Skeletal muscle cell (primary cell): ENCODE measurements at places on chromosomes 5 and 9.

DNA sequence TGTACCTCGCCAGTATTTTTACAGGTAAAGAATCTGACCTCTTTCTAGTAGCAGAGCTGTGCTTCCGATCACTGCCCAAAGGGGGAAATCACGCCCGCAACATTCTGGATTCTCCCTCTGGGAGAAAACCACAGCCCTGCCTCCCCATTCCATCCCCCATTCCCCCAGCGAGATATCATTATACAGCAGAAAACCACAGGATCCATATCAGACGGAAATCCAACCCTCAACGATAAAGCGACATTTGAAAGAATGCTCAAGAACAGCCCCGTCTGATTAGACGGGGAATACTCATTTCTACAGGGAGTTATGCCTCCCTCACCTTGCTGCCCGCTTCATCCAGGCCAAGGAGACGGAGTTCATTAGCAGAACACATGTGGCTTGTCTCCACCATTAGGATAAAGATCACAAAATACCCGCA, 172.8 kb downstream of the COL23A1 start:
- no peak for DNase-seq

DNA sequence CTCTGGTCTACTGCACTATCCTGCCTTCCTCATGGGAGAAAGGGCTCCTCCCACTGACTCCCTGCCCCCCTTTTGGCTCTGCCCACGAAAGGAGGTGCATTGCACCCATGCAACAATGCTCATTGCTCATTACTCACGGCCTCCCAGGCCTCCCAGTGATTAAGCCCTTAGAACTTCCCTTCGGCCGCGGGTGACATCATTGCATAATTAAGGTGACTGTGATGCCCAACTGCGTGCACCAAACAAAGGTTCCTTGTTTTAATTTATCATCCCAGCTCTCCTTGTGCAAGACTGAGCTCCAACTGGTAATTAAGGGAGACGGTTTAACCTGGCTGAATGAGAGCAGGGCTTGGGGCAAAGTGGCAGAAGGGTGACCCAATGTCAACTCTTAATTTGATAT, 180.4 kb downstream of the GAS1 start:
- DNase-seq = peak; percentile 33

DNA sequence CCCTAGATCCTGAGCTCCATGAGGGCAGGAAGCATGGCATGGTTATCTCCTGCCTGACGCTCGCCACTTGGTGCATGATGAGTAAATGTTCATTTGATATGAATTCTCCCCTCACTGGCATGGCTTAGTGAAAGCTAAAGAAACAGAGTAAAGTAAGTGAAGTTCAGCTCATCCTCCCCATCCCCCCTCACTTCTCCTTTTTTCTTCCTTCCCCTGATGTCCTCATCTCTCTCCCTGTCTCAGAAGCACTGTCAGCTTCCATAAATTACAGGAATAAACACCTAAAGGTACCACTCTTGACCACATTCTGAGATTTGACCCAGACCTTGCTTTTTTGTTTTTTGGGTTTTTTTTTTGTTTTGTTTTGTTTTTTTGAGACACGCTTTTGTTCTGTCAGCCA, 73.3 kb downstream of the SNX18 start:
- DNase-seq = no peak

- no peak for DNase-seq
Measured at GRCh38 chr5:124866355-124867136, 120.1 kb upstream of the ZNF608 start.

DNA sequence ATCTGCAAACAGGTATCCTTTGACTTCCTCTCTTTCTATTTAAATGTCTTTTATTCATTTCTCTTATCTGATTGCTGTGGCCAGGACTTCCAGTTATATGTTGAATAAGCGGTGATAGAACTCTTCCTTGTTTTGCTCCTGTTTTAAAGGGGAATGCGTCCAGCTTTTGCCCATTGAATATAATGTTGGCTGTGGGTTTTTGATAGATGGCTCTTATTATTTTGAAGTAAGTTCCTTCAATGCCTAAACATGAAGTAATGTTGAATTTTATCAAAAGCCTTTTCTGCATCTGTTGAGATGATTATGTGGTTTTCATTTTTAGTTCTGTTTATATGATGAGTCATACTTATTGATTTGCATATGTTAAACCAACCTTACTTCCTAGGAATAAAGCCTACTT, 300.5 kb upstream of the CTNND2 start:
- no peak for DNase-seq

DNA sequence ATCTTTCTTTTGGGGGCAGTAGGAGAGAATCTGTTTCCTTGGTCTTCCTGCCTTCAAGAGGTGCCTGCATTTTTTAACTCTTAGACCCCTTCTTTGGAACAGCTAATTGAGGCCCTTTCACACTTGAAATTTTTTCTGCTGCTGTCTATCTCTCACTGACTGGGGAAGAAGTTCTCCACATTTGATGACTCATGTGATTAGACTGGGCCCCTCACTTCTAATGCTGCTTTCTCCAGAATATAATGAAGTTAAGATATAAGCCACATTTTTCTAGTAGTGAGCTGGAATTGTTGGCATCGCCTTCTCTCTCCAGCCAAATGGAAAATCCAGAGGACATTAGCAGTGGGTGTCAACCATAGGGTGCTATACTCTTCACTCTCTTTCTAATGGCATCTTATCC, 12.4 kb downstream of the ZNF474 start:
- no peak for DNase-seq

GRCh38 chr5:76292620-76293322, 110.3 kb upstream of the IQGAP2 start:
- DNase-seq = no peak

DNA sequence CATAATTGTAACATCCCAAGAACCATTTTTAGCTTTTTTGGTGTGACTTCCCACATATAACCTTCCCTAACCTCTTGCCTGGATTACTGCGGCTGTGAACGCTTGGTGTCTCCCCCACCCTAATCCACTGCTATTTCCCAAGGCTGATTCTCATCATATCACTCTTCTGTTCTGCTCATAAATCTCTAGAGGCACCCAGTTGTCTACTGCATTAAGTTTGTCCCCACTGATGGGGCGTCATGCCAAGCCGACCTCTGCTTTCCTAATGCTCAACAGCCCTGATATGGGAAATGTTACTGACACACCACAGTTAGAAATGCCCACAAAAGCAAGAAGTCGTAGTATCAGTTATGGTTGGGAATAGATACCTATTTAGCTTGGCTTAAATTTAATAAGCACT, 24.4 kb downstream of the NPR3 start:
- no peak for DNase-seq

- DNase-seq = peak; percentile 65
Measured at GRCh38 chr9:16794871-16795639, 75.4 kb downstream of the BNC2 start.

DNA sequence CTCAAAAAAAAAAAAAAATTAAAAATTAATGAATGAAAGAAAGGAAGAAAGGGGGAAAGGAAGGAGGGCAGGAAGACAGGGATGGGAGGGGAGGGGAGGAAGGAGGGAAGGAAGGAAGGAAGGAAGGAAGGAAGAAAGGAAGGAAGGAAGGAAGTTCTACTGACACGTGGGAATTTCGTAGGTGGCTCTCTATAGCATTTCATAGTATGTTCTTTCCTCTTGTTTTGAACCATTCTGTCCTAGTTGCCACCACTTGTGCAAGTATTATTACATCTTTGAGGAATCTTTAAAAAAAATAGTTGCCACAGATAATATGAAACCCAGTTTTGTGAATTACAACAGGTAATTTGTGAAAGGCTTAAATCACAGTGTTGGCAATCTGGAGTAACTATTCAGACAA, 253.8 kb downstream of the BNC2 start:
- DNase-seq = no peak

DNA sequence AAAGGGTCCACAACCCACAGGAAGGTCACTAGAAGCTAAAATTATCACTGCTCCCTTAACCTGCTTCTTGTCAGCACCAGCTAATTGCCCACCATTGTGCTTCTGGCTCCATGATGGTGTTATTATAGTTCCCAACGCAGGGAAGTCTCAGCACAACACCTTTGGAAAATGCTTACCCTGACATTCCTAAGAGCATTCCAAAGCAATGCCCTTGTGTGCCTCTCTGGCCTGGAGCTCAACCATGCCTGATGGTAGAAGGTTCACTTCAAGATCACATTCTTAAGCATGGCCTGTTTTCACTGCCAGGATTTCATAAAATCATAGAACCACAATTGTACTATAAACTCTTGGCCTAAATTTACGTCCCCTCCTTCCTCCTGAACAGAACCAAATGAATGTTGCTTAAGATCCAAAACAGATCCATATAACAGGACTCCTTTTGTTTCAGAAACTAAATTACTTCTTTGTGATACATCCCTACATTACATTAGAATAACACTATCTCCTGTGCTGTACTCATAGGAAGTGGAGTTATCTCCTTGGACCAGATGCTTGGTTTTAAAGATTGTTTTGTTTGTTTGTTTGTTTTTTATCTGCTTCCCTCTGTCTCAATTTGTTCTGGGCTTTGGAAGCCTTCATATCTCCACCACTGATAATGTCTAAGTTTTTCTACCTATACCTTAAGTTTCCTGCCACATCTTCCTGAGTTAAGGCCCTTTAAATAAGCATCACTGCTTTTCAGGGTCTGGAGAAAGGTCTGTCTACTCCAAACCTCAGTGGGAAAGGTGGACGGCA, 32.1 kb downstream of the ARL15 start:
- no peak for DNase-seq

GRCh38 chr9:123216251-123216797, 52.1 kb downstream of the STRBP start:
- DNase-seq = no peak

DNA sequence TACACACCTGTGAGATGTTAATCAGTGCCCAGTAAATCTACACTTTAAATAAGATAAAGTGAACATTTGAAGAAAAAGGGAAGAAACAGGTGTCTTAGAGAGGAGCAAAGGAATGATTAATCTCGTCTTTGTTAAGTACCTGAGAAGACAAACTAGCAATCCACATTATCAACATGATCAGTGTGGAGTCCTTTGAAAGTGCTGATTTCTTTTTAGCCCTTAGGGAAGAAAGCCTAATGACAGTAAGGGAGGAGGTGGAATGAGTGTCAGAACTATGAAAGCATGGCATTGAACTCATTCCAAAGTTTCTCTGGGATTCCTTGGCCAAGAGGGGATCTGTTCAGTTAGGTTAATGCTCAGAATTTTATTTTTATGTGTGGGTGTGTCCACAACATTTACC, 1109.0 kb upstream of the ACO1 start:
- DNase-seq = no peak

GRCh38 chr5:137265457-137265856, 233.7 kb downstream of the SPOCK1 start:
- no peak for DNase-seq

GRCh38 chr9:122510502-122510901, at the start of gene OR1J2:
TSS of gene OR1J2 (plus strand) at chr9:122510802. CDS start at chr9:122510802, 0 bp downstream.
- no peak for DNase-seq

DNA sequence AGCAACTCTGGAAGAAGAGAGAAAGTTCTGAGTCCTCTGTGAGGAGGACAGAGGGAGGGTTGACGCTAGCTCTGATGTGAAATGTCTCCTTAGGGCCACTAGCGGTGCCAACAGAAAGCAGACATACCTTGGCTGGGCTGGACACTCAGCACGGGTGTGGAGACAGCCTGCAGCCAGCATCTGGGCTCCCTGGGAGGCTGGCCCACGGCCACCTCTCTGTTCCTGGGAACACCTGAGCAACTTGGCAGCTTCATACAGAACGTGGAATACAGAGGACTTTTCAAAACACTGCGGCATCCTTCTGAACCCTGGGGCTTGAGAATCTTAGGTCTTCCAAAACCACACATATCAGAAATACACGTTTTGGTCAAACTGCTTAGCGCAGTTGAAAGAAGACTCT, 269.1 kb downstream of the FSTL4 start:
- DNase-seq = no peak

DNA sequence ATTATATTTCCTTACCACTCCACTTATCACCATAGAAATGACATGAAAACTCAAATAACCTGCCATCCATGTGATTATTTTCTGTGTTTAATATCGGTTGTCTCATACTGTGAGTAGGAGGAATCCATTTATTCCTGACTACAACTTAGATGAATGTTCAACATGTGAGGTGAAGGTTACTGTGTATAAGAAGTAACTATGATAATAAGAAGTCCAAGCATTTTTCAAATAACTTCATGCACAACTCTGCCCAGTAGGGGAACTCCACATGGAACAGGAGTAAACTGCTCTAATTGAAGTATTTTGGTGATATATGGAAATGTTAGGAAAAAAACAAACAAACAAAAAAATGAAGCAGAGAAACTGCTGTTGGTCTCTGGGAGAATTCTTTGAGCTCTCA, 447.5 kb upstream of the GRIN3A start:
- DNase-seq = no peak

GRCh38 chr5:103847060-103847459, 284.5 kb upstream of the NUDT12 start:
- peak; percentile 32 for DNase-seq

- DNase-seq = no peak
Measured at GRCh38 chr5:129572060-129572459, 112.0 kb downstream of the ADAMTS19 start.

- no peak for DNase-seq
Measured at GRCh38 chr5:146126068-146126467, 20.7 kb upstream of the PLAC8L1 start.

DNA sequence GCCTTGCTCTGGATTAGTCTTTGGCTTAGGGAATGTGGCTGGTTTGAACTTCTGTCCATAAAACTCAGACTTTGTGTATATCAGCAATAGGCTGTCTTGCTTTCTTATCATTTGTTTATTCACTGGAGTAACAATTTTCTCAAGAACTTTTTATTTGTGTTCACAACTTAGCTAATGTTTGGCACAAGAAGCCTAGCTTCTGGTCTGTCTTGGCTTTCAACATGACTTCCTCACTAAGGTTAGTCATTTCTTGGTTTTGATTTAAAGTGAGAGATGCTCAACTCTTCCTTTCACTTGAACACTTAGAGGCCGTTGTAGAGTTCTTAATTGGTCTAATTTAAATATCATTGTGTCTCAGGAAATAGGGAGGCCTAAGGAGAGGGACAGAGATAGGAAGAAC, 4.9 kb downstream of the FBXO38 start:
- DNase-seq = no peak

DNA sequence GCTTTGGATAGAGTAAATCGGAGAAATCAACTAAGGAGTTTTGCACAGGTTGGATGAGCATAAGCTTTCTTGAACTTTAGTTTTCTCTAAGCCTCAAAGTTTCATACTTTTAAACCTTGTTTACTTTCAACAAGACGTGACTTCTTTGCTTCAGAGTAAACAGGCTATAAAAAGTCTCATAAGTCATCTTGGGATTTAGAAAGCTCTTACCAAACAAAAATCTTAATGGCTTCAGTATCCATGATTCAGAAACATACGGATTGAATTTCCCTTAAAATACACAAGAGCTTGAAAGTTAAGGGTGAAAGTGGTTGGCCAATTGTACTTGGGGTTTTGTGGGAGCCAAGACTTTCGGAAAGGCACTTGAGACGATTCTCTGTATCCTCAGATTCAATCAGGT, 270.9 kb upstream of the ANKH start:
- DNase-seq = no peak

DNA sequence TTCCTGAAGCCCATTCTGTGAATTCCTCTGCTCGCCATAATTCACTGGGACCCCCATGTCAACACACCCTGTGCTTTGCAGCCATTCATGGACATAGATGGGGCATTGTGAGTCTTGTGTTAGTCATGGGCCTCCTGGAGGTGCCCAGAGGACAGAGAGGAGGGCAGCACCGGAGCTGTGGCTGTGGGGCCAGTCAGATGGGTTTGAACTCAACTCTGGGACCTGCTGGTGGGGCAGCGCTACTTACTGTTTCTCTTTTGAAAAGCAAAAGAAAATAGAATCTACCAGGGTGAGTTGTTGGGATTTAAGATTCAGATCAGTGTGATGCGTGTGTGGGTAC, 11.3 kb upstream of the EXOC3 start:
- DNase-seq = no peak

GRCh38 chr9:93292664-93293328, 108.9 kb downstream of the WNK2 start:
- no peak for DNase-seq
